ENCODE measurements at places on chromosomes 6 and 20. TPM values are rescaled to one million over a fixed set of nuclear protein-coding genes. Genes with fewer than 3 reads are reported as not detected.
A peak's percentile ranks its signal among the peaks of the same experiment; 100 is the strongest.

DNA sequence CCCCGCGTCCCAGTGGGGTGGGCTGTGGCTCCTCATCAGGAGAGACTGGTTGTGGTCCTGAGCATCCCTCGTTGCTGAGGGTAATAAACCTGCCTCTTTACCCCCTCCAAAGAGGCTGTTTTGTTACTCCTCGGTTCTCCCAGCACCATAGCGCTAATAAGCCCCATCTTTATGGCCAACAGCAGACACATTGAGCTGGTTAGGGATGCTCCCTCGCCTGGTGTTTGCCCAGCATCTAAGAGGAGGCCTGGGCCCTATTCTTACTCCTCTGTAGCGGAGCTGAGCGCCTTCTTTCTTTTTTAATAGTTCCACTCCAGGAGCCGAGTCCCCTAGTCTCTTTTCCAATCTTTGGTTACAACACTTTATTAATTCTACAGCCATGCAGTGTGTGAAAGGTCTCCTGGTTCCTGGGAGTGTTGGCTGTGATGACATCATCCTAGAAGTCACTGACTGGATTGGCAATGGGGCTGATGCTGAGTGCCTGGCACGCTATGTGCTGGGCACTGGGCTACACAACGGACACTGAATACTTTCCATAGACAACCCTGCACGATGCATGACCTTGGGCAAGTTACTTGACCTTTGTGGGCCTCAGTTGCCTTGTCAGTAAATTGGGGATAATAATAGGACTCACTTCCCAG lies 50.6 kb upstream of the CCDC167 start:
- no peak for DNase-seq

DNA sequence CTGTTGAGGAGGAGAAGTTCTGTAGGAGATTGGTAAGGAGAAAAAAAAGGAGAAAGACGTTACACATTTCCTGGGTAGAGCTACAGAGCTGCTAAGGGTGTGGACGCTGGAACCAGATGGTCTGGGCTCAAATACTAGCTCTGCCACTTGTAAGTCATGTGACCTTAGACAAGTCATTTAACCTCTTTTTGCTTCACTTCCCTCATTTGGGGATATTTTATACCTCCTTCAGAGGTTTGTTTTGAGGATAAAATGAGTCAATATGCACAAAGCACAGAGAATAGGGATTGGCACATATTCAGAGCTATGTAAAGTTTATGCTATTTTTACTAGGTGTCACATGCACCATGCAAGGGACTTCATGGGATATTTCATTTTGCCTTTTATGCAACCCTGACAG lies 708.8 kb downstream of the DHX35 start:
- DNase-seq = no peak

DNA sequence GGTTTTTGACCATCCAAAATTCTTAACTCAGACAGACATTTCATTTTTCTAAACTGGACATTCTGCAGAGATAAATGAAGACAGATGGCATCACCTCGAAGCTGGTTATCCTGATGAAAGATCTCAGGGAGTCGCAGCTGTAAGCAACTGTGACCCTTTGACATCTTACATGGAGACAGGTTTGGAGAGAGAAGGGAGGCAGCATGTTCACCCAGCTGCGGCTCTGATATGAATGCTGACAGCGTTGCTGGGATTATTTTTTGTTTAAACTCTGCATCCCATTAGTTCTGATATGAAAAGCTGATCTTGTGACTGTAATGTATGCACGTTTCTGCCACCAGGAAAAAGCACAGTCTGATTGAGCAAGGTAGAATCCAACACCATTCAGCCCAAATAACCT lies 89.4 kb downstream of the C6orf118 start:
- no peak for DNase-seq

DNA sequence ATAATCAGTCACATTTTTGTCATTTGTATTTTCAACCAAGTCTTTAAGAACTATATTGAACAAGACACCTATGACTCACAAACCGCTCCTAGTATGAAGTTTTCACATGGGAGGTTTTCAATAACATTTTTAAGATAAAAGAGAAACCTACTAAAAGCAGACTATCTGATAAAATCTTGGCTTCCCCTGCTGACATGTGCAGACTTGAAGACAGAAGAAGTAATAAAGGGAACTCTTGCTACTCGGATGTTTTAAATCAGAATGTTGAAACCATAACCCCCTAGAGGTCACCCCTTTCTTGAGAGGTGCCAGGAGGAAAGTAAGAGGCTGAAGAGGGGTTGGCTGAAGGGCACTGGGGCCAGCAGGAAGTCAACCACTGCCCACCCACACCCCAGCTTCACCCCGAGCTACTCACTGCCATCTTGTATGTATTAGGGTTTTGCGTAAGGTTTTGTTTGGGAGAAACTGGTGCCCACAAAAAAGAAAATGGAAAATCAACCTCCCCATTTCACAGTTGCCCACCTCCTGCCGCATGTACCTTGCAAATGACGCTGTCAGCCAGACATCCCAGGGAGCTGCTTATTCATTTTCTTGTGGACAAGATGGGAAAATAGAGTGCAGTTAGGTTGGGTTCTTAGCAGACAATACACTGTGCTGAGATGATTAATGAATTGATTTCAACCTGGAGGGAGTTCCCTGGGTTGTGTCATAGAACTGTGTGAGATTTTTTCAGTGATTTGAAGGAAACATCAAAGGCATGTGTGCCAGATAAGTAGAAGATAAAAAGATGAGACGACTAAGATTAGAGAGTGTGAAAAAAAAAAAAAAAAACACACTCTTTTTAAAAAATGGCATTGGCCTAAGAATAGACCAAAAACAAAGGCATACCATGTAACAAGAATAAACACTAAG lies 83.2 kb upstream of the TAB2 start:
- no peak for DNase-seq

- DNase-seq = no peak
Observed at GRCh38 chr20:57872816-57873409, 163.1 kb upstream of the PMEPA1 start.

DNA sequence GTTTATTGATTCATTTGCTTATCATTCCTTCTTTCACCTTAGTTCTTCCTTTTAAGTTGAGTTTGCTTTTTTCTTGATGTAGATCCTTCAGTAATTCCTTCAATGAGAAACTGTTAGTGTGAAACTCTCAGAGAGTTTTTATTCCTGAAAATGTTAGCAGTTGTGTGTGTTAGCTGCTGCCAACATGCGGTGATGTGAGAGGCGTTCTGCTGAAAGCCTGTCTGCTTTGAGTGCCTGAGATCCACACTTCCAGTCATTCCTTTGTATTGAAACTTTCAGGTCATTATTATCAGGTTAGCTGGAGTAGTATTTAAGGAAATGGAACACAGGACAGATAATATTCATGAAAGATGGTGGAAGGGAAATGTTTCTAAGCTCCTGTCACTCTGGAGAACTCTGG lies 70.0 kb upstream of the SUPT3H start:
- DNase-seq = no peak

DNA sequence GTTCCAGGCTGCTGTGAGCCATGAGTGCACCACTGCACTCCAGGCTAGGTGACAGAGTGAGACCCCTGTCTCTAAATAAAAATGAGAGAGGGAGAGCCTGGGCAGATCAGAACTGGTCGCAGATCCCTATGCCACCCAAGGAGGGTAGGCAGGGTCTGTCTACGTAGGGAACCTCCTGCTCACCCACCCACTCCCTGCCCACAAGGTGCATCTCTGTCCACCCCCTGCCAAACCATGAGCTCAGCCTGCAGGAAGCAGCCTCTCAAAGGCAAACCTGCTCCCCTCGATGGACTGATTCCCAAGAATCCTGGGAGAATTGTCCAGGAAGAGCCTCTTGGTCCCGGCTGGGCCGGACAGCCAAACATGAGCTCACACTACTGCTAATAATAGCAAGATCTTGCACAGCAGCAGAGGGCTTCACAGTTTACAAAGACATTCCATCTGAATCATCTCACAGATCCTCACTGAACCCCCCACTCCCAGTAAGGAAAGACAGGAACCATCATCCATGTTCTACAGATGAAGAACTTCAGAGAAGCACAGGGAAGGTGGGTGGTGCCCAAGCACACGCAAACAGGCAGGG lies 27.8 kb upstream of the TLDC2 start:
- peak; percentile 63 for DNase-seq

- no peak for DNase-seq
Observed at GRCh38 chr20:47611785-47612184, 110.1 kb downstream of the NCOA3 start.

DNA sequence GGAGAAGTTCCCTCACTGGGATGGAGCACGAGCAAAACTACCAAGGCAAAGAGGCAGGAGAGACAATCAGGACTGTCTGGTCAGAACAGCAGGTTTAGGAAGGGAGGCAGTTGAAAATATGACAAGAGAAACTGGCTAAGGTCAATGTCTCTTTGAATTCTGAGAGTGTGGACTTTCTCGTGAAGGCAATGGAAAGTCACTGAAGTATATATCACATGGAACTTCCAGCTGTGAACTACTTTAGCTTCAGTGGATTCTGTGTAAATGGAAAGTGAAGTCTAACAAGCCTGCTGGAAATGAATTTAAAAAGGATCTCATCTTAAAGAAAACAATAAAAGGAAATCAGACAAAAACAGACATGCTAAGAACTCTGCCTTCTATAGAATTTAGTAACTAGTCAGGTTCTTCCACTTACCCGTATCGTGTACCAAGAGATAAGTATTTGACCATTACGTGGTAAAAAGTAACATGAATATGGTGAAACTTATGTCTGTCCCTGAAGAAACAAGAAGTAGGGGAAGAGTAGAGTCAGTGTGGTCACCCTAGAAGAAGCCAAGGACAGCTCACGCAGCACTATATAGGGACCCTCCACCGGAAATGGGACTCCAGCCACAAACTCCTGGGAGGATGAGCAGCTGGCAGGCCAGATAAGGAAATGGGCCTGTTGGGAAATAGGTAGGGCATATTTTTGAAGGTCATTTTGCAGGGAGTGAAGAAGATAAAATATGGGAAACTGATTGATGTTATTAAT lies 123.4 kb downstream of the MAP7 start:
- no peak for DNase-seq

DNA sequence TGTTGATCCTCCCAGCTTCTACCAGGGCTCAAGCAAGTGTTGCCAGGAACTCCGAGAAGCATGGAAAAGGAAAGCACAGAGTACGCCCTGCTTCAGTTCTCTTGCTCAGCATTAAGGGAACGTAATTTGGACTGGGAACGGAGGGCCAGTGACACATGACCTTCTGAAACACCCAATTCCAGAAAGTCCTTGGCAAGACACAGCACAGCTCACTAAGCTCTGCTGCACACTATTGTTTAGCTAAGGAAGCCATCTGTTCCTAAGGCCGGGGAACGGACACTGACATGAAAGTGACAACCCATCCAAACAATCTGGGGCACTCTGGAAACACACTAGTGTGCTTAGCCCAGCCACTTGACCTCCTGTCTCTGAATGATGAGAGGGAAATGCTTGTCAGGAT lies 56.9 kb upstream of the NXT1 start:
- peak; percentile 57 for DNase-seq

DNA sequence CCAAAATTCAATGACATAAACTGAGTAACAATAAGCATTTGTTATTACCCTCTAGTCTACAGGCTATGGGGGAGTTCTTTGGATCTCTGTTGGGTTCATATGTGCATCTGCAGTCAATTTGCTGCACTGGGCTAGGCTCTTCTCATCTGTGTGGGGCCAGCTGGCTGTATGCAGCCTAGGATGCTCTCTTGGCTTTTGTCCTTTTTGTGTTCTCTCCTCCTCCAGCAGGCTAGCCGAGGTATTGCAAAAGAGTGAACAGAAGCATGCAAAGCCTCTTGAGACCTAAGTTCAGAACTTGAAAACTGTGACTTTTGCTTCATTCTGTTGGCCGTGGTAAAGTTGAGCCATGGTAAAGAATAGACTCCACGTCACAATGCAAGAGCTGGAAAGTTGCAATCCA lies 62.8 kb upstream of the FOXO3 start:
- DNase-seq = no peak

The PDE7B gene
- total RNA-seq = 10.3 TPM

The GMPR gene
- total RNA-seq = 58.8 TPM

The PRND gene
- total RNA-seq = not detected

The JPH2 gene
- total RNA-seq = 93.5 TPM

The BTNL2 gene
- not detected for total RNA-seq

DNA sequence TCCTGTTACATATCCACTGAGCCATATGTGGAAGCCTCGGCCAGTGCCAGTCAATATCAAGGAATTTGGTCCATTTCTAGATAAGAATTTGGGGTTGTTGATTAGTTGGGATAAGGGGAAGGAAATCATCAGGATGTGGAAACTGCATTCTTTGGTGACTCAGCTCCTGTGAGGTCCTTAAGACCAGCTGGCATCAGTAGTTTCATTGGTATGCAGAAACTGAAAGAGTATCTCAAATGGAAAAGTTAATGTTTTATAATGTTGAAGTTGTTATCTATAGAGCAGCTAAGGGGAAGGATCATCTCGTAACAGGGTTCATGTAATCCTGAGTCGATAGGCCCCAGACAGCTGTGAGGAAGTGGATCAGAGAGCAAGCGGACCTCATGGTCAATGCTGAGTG lies 87.9 kb upstream of the PRND start:
- no peak for DNase-seq

DNA sequence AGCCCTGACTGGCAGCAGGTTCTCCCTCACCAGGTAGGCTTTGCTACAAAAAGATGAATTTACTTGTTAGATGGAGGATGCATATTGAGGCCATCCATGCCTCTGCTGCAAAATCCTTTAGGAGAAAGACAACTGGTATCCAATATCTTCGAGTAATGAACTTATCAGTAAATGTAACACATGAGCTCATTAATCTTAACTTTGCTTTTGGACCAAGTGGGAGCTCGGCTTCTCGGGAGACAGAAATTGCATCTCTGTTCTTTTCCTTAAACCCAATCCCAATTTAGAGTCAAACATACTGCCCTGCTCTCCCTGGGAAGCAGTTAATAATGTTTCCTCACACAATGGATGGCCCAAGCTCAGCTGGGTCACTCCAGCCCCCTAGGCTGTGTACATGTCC lies 330.5 kb downstream of the ZFAND3 start:
- DNase-seq = no peak

DNA sequence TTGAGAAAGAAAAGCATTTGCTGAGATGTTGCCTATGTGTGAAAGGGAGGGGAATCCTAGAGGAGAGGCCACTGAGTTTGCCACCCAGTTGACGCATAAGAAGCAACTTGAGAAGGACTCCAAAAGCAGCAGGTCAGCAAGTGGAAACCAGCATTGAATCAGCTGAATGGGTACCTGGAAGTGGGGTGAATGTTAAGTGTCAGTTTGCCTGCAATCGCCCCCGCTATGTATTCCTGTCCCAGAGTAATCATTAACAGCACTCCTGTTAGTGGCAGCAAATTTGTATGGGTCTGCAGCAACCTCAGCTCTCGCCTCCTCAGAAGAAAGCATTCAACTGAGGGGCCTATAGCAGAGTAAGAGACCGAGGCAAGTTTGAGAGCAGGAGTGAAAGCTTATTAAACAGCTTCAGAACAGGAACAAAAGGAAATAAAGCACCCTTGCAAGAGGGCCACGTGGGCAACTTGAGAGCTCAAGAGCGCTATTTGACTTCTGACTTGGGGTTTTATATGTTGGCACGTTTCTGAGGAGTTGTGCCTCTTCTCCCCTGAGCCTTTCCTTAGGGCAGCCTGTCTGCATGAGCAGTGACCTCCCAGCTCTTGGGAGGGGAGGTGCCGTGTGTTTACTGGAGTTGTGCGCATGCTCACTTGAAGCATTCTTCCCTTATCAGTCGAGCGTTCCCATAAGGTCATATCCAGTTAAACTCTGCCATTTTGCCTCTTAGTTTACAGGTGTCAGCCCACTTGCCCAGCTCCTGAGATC lies 122.6 kb upstream of the PHACTR1 start:
- DNase-seq = no peak

The HDGFL1 gene
- not detected for total RNA-seq

GRCh38 chr6:11730641-11731040 lies 48.0 kb downstream of the ADTRP start:
- no peak for DNase-seq

- DNase-seq = no peak
Observed at GRCh38 chr6:34810936-34811632, 19.2 kb downstream of the BLTP3A start.

The PSORS1C2 gene
- total RNA-seq = not detected

GRCh38 chr6:30092852-30093543 lies 17.4 kb upstream of the RNF39 start:
- no peak for DNase-seq

Measured in left cardiac atrium (tissue), 4 donors.